NCI-H1694 treated with DMSO at 0.1 percent for 48 hours (cell line): ENCODE measurements at places on chromosomes 4 and X.

DNA sequence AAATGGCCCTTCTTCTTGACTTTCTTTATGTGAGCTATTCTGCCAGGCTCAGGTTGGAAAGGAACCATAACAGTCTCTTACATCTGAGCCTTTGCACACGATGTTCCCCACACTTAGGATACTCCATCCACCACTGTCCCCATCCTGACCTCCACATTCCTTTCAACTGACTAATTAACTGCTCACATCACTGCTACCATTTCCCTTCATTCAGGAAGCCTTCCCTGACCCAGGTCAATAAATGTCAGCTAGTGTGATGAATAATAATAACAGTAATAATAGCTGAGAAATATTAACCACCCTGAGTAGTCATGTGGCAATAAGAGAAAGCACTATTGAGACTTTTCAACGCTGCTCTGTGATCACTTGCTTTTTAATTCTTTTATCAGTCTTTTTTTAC lies 291.7 kb downstream of the KCNIP4 start:
- no peak for DNase-seq

DNA sequence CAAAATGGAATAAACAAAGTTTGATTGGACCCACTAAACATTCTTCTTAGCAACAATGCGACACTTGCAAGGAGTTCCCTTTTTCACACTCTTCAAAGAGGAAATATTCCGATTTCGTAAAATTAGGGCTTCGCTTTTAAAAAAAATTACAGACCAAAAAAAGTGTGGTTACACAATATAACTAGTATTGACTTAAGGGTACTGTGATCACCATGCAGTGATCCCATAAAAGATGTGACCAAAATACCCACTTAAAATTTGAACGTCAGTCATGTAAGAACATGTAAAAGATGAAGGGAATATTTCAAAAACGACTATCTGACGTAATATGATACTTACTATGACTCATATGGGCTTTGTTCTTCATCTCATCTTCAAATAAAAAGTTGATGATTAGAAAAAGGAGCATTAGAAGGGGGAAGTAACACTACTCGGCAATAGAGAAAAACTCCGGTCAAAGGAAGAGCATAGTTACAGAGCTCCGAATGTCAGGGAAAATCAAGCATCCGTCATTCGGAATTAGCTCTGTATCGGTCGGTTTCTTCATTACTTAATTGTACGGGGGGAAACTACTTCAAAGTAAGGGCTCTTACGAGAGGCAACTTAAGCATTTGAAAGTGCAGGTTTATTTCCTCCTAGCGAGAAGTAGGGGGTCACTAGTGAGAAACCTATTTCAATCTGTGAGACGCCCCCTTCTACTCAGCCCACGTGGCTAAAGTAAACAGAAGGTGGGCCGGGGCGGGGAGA lies 1.3 kb upstream of the TET2 start:
- DNase-seq, result no peak

DNA sequence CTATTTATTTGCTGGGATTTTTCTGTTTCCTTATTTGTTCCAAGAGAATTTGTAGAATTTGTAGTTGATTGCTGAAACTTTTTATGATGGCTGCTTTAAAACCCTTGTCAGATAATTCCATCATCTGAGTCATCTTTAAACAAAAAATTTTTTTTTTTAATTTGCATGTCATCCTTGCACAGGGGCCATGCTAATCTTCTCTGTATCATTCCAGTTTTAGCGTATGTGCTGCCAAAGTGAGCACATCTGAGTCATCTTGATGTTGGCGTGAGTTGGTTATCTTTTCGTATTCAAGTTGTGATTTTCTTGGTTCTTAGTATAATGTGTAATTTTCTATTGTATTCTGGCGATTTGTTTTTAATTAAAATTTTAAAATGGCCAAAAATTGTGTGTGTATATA lies 18.7 kb upstream of the ZNF157 start:
- no peak for DNase-seq

DNA sequence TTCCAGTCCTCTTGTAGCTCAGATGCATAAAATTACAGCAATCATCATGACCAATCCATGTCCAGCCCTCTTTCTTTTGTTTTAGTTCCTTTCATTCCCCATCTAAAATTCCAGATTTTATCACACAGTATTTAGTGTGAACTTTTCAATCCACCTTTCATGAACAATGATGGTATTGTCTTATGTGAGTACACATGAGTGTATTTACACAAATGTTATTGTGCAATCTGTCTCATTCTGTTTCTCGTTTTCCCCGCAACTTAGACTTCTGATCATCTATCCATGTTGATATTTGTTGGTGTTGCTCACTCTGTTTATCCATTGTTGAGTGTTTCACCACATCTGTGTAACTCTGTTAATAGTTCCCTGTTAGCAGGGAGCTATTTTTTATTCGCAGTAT lies 9.4 kb upstream of the RASGEF1B start:
- no peak for DNase-seq

GRCh38 chr4:152954741-152955140 lies 18.6 kb downstream of the FHDC1 start:
- DNase-seq, result no peak

DNA sequence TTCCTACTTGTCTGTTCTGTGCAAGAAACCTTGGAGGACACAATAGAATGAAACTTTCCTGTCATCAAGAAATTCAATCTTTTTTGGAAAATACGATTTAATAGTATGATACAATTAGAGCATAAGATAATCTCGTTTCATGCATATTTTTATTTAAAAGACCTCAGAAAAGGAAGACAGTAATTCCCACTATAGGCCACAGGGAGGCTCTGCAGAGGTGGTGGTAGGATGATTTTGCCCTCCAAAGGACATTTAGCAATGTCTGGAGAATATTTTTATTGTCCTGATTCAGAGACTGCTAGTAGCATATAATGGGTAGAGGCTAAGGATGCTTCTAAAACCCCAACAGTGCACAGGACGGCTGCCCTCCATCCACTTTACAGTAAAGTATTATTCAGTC lies 68.7 kb downstream of the PAK3 start:
- peak; percentile 10 for DNase-seq

GRCh38 chr4:6245246-6246169 lies 24.1 kb upstream of the WFS1 start:
- no peak for DNase-seq

- DNase-seq, result no peak
Measured at GRCh38 chr4:5954056-5954760, 61.3 kb upstream of the CRMP1 start.

DNA sequence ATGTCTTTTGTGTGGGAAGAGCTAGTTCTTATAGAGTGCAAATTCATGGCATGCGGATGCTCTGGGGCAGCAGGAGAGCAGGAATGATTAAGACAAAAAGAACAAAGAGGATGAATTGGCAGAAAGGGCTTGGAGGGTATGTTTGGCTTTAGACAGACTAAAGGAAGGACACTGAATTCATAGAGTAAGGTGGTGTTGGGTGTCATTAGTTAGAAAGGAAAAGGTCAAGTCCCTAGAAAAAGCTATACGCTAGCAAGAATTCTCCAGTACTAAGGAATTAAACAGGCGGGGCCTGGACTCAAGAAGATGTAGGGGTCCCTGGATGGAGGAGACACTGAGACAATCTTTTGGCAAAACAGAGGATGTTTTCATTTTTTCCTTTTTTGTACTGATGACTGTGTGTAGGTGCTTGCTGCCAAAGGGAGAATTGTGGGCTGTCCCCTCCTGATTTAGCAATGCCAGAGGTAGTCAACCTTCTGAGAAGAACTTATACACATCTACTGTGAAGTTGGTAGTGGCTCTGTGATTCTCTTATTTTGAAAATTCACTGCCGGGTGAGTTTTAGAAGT lies 391.0 kb downstream of the SPRY1 start:
- no peak for DNase-seq

DNA sequence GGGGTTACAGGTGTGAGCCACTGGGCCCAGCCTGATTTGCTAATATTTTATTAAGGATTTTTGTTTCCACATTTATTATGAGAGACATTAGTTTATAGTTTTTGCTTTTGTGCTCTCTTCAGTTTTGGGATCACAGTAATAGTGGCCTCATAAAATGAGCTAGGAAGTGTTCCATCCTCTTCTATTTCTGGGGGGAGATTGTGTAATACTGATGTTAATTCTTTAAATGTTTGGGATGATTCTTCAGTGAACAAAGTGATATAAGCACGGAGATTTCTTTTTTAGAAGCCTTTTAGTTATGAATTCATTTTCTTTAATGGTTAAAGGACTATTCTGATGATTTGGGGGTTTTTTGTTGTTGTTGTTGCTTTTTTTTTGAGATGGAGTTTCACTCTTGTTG lies 41.3 kb downstream of the RBMX start:
- no peak for DNase-seq

- no peak for DNase-seq
Measured at GRCh38 chr4:45566896-45567603, 556.8 kb downstream of the GABRG1 start.

DNA sequence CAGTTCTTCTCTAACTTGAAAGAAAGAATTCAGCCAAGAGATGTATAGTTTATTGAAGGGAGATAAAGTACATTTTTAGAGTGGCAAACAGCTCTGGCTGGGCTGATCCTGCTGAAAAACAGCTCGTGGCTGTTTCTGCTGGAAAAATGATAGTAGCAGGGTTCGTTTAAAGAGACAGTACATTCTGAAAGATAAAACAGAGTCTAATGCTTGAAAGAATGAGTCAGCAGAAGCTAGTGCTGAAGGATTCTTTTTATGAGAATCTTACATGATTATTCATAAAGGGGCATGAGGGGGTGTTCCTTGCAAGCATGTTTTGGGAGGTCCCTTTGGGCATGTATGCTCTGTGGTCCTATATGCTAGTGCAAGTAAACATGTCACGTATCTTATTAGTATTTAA lies 790.0 kb downstream of the PCDH18 start:
- DNase-seq, result no peak

GRCh38 chr4:39102297-39102696 lies 40.3 kb downstream of the KLHL5 start:
- no peak for DNase-seq

DNA sequence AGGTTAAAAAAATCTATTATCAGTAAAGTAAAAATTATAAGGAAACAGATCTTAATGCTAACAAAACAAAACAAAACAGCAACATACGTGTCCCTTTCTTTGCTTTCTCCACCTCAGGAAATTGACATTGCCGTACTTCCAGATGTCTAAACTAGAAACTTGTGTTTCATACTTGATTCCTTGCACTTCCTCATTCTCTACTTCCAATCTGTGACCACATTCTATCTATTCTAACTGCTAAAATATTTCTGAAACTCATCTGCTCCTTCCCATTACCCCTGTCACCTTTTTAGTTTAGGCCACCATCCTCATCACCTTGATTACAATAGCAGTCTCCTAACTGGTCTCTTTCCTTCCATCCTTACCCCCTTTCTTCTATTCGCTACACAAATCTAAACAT lies 22.5 kb upstream of the RPA4 start:
- DNase-seq, result no peak

DNA sequence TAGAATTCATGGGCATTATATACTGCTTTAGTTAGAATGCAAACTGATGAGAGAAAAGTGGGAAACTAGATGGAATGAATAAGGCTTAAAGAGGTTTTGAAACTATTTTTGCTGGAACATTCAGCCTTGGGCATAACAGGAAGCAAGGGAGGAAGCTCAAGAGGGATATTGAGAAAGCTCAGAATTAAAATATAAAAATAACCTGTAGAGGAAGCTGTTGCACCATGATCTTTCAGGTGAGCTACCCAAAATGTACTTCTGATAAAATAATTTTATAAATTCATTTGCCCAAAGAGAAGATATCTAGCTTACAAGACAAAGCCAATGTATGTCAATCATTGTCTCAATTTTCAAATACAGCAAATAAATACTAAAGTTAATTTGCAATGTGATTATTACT lies 11.3 kb downstream of the GC start:
- DNase-seq, result no peak

GRCh38 chr4:13537011-13537831 lies 7.1 kb downstream of the NKX3-2 start:
- no peak for DNase-seq

DNA sequence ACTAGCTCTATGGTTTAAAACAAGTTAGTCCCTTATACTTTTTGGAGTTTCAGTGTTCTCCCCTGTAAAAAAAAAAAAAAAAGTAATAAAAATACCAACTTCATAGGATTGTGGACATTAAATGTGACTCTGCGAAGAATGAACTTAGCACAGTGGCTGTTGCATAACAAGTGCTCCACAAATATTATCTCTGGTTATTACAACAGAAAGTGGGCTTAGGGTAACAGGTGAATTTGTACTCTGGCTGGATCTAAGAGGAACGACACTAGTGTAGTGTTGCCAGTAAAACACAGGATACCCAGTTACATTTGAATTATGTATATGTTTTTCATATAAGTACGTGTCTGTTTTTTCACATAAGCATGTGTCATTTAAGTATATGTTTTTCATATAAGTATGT lies 360.3 kb upstream of the CXorf51B start:
- DNase-seq, result no peak

GRCh38 chrX:20128670-20129069 lies 12.0 kb upstream of the MAP7D2 start:
- DNase-seq, result no peak

- no peak for DNase-seq
Measured at GRCh38 chr4:186307916-186308315, 41.9 kb downstream of the F11 start.

DNA sequence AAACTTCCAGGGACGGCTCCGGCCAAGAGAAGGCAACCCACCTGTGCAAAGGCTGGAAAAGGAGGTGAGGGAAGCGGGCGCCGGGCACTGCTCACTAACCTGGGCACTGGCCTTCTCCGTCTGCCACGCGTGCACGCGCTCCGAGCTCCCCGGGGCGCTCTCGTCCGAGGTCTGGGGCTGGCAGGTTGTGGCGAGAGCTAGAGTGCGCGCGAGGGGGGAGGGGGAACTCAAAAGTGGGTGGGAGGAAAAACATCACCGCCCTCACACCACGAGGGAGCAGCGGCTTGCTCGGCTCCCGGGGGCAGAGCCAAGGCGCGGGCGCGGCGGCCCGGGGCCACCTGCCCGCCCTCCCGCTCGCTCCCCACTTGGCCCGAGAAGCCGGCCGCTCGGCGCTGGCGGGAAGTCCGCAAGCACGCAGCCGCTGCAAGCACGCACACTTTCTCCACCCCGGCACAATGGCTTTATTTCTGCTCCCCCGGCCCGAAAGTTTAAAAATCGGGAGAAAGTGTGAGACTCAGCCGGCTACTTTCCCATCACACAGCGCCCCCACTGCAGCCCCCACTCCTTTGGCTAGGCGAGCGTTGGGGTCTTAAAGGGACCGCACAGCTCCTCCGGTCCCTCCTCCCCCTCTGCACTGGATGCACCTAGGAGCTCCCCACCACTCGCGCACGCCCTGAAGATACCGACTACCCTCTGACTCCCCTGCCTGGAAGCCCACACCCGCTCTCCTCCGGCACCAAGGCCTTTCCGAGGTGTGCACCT lies at the start of gene CHRDL1:
TSS of gene CHRDL1 (minus strand) at position 173 of the 762 bp plus-strand sequence. CDS start 3,636 bp downstream, outside the sequence.
- DNase-seq, result peak; percentile 10

- no peak for DNase-seq
Measured at GRCh38 chr4:55348466-55348865, 2.4 kb downstream of the SRD5A3 start.

GRCh38 chr4:70187216-70187615 lies 8.3 kb upstream of the ODAM start:
- DNase-seq, result no peak

- no peak for DNase-seq
Measured at GRCh38 chr4:182973511-182973911, 56.3 kb upstream of the DCTD start.

- no peak for DNase-seq
Measured at GRCh38 chr4:121376097-121376496, 4.7 kb downstream of the QRFPR start.

- DNase-seq, result peak; percentile 19
Measured at GRCh38 chr4:1512738-1513660, 106.8 kb upstream of the NKX1-1 start.
